ENCODE measurements at places on chromosomes 12 and 14.

GRCh38 chr14:98926146-98926545 is 345.9 kb downstream of the BCL11B start:
- DNase-seq: no peak

DNA sequence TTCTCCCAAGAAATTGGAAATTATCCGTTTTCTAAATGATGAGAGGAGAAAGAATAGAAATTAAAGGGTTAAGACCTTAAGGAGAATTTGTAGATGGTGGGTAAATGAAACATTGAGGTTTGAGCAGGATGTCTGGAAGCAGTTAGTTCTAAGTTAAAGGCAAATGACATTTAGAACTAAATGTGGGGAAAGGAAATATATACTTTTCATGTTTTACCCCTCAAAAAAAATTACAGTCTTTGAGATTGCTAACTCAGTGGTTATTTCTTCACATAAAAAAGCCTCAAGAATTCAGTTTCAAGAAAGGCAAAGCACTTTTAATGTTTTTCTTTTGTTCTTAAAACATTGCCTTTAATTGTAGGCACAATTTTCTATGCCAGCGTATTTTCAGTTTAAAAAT is 114.0 kb downstream of the PLEKHA5 start:
- no peak for DNase-seq

- no peak for DNase-seq
These were observed 200.8 kb upstream of the KRR1 start for GRCh38 chr12:75712223-75712622.

DNA sequence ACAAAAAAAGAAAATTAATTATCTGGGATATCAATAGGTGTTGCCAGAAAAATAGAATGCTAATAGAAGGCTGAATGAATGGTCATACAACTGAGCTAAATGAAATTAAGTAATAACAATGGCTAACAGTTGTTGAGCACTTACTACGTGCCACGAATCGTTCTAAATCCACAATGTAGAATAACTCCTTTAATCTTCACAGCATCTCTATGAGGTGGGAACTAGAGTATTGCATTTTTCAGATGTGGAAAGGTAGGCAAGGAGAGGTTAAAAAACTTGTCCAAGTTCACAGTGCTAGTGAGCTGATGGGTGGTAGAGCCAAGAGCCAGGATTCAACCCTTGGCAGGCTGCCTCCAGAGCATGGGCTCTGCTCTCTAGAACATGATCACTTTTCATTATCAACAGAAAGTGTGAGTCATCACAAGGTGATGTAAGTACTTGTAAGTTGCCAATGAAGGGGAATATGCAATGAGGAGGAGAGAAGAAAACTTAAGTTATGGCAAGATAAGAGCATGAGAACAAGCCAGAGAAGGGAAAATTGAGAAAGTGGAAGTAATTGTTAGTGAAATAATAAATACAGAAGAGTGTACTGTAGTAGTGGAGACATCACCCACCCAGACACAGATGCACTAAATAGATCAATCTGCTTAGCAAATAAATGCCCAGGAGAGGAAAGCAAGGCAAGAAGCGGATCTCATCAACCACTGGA is 122.1 kb downstream of the PRKD1 start:
- DNase-seq: no peak

GRCh38 chr12:79331870-79332269 is 358.9 kb downstream of the PAWR start:
- DNase-seq: no peak
